ENCODE measurements at places on chromosomes 5 and 9.

DNA sequence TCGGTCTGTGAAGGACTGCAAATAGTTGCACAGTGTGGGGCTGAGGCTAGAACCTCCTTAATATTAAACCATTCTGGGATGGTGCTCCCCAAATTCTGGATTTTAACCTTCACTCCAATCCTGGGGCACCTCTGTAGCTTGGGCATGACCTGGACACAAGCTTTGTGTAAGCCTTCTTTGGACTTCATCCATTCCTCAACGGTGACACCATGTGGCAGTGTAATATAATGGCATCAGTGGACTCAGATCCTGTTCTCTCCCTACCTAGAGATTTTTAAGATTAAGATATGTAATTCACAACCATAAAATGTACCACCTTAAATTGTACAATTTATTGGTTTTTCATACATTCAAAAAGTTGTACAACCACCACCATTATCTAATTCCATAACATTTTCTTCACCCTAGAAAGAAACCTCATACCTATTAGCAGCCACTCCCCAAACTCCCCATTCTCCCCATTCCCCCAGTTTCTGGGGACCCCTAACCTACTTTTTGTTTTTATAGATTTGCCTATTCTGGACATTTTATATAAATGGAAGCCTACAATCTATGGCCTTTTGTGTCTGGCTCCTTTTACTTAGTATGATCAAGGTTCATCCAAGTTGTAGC, 4.8 kb upstream of the PLGRKT start:
- no peak for DNase-seq

DNA sequence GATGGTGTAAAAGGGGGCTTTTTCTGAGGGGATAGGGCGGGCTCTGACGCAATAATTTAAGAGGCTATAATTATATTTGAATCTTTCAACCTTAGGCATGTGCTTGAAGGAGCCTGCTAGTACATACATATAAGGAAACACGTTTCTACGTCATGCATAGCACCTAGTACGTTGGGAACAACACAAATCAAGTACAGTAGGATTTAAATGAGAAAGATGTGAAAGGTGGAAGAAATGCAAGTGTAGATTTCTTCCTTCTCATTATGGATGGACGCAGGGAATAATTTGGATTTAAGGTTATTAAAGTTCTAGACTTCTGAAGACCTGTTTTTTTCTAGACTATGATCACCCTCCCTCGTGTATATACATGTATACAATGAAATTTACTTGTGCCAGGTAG, 927 bp upstream of the CDO1 start:
- DNase-seq: no peak

DNA sequence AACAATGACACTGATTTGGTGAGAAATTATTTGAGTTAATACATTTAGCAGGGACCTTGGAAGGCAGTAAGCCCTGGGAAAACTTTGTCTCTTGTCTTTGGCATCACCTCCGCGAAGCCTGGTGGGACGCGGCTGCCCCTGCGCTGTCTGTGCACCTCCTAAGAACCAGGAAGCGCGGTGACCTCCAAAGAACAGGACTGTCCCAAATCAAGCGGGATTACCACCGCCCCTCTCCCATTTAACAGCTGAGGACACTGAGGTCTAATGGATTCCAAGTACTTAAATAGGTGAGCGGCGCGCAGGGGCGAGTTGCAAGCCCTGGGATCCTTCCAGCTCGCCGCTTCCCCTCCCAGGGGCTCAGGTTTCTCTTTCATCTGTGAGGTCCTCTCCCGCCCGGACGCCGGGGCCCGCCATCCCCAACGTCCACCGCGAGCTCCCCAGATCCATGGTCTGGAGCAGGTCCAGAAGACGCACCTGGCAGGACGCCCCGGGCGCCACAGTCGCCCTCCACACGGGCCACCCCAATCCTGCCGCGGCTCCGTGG, 432 bp downstream of the STARD4 start:
- DNase-seq: no peak

- DNase-seq: no peak
Observed at GRCh38 chr9:113995963-113996362, 82.1 kb downstream of the AMBP start.

- no peak for DNase-seq
Observed at GRCh38 chr5:8843771-8844170, 702.1 kb downstream of the SEMA5A start.

DNA sequence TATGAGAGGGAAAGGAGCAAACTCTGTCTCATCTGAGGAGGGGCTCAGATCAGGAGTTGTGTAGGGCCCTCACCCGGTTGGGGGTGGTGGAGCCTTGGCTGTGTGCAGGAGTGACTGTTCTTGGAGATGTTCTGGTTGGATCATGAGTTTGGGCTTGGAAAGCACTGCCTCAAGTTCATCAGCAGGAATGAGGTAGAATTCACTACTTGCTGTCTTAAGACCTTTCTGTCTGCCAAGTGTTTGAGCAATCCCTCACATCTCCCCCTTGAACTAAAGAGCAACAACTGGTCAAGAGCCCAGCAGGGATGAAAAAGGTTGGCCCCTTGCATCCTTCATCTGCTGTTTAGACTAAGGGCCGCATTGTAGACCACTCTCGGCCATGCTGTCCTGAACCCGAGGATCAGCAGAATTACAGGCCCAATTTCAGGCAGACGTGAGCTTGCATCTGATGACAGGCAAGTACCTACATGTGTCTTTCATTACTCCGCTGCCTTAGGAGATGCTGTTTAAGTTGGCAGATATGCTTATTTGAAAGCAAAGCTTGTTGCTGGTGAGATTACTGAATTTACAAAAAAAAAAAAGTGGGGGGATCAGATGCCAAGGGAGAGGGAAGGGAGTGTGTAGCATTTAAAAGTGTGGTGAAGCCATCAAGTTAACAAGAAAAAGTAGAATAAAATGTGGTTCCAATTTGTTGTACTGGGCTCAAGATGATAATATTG, 36.4 kb downstream of the PIK3R1 start:
- no peak for DNase-seq
